ENCODE measurements at places on chromosomes 3 and 15.

DNA sequence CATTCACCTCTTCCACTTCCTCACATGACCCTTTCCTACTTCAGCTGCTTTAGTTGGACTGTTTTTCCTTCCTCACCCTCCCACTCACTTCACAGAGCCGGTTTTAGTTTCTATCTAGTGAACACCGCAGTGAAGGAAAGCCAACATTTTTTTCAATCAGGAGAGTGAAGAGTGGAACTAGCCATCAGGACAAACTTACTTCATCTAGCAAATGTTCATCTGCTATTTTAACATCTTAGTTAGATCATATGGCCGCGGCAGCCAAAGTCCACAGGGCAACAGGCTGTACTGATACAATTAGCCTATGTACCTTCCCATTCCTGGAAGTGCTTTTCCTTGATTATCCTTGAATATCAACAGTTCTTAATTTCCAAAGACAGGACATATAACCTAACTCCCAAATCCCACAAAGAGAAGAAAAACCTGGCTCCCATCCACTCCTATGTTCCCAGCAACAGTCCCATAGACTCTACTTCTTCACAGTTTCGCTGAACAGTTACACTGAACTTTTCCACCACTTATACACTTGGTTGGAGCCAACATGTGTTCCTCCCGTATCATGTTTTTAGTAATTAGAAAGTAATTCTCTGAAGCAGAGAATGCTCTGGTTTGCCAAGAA lies 456.2 kb upstream of the THBS1 start:
- no peak for DNase-seq

DNA sequence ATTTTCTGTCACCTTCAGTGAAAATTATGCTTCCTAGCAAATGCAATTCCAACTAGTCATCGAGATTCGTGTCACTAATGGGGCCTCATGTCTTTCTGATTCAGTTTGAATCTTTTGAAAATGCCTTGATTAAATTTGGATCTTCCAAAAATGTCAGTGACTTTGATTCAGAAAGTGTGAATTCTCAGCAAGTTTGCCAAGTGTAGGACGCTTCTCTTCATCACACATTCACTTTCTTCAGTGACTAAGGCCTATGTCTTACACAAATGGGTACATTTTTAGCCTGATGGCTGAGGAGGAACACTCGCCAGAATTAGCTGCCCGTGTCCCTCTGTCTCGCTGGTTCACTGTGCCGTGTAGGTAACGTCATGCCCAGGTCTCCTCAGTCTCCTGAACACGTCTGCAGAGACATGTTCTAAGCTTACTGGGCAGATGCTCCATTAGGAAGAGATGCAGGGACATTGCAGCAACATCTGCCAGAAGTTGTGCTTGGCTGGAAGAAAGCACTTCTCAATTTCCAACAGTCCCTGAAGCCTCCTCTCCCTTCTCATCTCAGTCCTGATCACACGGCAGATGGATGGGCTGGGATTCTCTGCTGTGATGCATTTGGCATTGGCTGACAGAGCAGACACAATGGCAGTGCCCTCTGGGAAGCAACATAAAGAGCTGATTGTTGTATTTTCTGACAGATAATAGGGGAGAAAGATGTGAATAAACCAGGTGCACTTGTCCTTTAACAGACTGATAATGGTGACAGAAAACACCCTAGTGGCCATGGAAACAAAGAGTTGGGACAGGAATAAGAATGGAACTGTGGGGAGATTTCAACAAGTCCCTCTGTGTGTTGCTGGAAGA lies 29.1 kb upstream of the LYZL4 start:
- DNase-seq: no peak

GRCh38 chr3:146577662-146578061 lies 27.5 kb downstream of the PLSCR5 start:
- peak; percentile 75 for DNase-seq

DNA sequence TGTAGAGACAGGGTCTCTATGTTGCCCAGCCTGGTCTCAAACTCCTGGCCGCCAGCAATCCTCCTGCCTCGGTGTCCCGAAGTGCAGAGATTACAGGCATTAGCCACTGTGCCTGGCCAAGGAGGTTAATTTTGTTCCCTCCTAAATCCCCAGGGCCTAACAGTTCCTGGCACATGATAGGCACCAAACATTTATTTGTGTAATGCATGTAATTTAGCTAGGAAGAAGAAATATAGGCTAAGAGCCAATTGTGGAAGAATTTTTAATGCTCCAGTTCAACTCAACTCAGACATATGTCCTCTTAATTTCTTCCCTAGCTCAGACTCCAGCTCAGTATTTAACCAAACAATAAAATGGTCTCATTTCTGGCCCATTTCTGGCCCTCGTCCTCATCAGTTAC lies 7.7 kb upstream of the ZNF592 start:
- no peak for DNase-seq

GRCh38 chr3:9061634-9062033 lies 98.4 kb upstream of the RAD18 start:
- DNase-seq: no peak

DNA sequence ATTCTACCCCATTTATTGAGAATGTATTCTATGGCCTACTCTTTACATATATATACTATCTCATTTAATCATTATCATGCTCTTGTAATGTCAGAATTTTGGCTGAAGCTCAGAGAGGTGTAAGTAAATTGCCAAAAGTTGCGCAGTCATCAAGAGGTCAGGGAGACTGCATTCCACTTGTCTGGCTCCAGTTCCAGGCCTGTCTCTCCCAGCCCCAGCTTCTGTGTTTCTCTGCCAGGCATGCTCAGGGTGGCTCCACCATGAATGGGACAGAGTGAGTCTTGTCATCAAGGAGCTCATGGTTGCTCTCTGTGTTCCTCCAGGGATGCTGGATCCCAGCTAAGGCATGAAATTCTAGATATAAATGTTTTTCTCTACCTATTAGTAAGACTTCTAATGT lies 635.1 kb upstream of the MDFIC2 start:
- DNase-seq: no peak

GRCh38 chr3:120506828-120507774 lies 56.3 kb upstream of the FSTL1 start:
- DNase-seq: peak; percentile 72

GRCh38 chr3:42163622-42164244 lies 72.6 kb downstream of the TRAK1 start:
- DNase-seq: peak; percentile 40

DNA sequence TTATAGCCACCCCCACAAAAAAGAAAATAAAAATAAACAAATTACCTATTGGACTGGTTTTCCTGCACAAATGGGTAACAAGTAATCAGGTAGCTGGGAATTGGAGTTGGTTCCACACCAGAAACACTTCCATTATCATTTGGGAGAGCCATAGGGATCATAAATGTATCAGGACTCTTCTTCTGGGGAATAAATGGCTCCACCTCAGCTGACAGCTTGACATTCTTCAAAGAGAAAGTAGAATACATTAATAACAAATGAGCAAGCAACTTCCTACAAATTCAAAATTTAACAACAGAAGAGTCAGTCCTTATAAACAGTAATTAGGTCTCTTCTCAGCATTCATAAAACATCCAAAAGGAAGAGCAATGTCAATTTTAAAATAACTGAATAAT lies 8.7 kb downstream of the SECISBP2L start:
- no peak for DNase-seq

DNA sequence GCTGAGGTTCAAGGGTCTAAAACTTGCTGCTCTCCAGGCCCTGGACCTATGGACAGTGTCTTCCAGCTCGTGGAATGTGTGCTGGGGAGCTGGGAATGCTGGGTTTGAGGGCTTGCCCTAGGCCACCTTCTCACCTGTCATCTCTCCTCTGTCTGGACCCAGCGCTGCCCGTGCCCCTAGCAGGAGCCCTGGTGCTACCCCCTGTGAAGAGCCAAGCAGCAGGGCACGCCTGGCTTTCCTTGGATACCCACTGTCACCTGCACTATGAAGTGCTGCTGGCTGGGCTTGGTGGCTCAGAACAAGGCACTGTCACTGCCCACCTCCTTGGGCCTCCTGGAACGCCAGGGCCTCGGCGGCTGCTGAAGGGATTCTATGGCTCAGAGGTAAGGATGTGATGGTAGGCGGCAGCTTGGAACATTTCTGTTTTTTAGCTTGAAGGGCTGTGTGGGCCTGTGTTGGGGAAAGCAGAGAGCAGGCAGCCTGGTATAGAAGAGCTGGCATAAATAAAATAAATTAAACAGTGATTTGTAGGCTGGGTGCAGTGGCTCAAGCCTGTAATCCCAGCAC lies 5.1 kb downstream of the CHRD start:
- no peak for DNase-seq

DNA sequence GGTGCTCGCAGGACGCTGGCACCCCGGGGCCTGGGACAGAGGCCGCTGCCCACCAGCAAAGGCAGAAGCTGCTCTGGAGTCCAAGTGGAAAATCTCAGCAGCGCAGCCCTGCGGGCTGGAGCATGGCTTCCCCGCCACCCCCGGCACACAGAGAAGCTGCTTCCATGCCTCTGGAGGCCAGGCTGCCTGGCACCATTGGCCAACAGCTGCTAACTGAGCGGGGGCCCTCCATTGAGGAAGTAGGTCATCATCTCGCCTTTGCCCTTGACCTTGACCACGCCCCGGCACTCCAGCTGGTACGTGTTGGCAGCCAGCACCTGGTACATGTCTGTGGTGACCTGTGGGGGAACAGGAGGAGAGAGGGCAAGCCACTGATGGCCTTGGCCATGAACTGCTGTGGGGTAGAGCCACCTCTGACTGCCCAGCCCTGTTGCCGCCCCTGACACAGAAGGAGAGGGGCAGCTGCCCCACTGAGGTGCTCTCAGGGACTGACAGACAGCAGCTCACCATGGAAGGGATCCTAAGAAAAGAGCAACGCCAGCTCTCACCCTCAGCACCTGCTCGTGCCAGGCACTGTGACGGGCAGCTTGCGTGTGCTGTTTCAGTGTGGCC lies 82.8 kb downstream of the SEC22A start:
- no peak for DNase-seq

GRCh38 chr3:170802164-170803151 lies 67.5 kb downstream of the RPL22L1 start:
- DNase-seq: no peak

- no peak for DNase-seq
Measured at GRCh38 chr3:124360155-124360554, 368.2 kb upstream of the ROPN1 start.

DNA sequence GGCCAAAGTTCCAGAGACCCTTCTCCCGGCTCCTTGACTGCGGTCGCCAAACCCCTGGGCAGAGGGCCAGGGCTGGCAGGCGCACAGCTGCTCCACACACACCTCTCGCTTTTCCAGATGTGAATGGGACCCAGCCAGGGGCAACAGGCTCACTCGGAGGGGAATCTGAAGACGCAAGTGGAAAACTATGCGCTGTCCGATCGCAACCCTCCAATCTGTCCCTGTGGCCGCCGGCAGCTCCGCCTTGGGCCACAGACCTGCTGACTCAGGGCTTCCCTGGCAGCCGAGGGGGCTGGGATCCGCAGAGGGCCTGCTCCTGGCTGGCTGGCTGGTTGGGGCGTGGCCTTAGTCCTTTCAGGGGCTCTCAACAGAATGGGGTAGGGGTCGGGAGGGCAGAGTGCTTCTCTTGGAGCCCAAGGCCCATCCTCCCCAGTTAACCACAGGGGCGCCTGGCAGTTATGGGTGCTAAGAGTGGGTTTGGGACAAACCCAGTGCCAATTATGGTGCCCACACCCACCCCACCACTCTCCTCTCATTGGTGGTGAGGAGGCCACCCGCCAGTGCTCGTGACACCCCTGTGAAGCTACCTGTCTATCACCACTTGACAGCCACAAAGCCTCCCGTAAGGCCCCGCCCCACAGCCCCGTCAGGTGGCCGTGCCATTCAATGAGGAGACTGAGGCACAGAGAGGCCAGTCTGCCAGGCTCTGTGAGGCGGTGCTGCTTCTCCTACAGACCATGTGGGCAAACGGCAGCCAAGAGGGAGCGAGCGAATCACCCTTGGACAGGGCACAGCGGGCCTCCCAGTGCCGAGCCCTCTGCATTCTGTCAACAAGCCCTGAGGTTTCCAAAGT lies 53.8 kb downstream of the IQSEC1 start:
- DNase-seq: peak; percentile 52

DNA sequence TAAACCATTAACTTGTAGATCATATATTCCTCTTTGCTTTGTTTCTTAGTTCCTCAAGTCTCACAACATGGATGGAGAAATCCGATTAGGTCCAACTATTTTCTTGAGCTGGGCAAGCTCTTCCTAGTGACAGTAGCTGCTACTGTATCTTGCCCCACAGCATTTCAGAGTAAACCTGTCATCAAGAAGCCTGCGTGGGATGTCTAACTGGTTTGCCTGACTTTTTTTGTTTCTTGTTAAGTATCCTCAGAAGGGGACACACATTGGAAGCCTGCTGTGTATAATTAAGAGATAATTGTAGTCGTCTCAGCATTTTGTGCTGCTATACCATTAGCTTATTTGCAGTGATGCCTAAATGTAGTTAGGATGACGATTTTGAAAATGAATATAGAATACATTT lies 29.3 kb upstream of the STT3B start:
- no peak for DNase-seq

DNA sequence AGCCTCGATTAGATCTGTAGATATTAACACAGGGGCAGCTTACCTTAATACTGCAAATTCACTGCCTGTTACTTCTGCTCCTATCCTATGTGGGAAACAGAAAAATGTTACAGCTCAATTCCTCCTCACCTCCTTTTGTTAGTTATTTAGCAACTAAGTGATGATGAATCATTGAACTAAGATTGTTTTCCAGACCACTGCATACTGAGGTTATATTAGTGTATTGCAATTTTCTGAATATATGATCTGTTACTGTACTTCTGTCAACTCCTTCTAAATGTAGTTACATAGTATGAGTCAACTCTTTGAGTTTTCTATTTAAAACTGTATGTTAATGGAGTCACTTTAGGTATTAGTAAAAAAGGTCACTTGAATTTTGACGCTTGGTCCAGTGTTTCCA lies 331.5 kb upstream of the SLCO3A1 start:
- no peak for DNase-seq

- DNase-seq: peak; percentile 83
Measured at GRCh38 chr3:50246517-50246954, 10.5 kb downstream of the GNAI2 start.

- DNase-seq: peak; percentile 60
Measured at GRCh38 chr3:149850787-149851584, 38.0 kb downstream of the RNF13 start.

DNA sequence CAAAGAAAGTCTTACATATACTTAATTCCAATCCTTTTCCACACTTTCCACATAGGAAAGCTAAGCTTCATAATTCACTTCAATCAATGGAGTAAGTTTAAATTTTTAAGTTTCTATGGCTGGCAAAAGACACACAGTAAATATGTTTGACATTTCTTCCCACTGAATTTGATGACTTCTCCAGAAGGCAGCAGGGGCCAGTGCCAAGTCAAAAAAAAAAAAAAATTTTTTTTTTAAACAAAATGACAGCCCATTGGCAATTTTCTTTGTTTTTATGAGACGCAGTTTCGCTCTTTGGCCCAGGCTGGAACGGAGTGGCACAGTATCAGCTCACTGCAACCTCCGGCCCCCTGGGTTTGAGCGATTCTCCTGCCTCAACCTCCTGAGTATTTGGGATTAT lies 28.7 kb downstream of the ATP13A3 start:
- no peak for DNase-seq
